ENCODE measurements at places on chromosomes 13 and 19.
A peak's percentile ranks its signal among the peaks of the same experiment; 100 is the strongest.

DNA sequence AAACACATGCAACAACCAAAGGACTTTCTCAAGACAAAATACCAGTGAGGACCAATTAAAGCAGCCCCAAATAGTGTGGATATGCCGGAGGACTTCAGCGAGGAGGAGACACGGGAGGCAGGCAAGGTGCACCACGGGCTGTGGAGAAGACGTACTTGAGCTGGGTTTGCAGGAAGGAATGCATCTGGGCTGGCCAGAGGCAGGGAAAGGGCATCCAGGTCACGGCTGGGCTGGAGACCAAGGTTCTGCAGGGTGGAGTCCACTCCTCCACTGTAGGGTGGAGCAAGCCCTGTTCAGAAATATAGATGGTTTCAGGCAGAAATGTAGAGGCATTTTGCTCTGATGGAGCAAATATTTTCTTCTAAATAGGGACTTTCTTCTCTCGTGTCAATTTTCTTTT lies 36.6 kb upstream of the MEDAG start:
- DNase-seq = no peak

- peak; percentile 44 for DNase-seq
Measured at GRCh38 chr19:49362048-49362928, at the start of gene TEAD2. TSS of gene TEAD2 (minus strand) at chr19:49362416. CDS start at chr19:49360075, 2,341 bp downstream.

DNA sequence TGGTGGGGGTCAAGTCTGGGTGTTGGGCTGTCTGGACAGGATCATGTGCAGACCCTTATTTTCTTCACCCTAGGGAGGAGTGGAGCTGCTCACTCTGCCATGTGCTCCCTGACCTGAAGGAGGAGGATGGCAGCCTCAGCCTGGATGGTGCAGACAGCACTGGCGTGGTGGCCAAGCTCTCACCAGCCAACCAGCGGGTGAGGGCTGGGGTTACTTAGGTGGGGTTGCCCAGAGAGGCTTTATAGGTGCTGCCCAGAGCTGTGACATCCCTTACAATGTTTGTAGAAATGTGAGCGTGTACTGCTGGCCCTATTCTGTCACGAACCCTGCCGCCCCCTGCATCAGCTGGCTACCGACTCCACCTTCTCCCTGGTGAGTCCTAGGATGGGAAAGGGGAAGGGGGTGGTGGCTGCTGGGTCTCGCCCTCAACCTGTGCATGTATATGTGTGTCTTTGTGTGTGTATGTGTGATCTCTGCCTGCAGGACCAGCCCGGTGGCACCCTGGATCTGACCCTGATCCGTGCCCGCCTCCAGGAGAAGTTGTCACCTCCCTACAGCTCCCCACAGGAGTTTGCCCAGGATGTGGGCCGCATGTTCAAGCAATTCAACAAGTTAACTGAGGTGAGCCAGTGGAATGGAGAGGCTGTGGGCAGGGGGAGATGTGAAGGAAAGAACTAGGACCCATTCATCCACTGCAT lies 5.1 kb downstream of the CHMP2A start:
- DNase-seq = no peak

DNA sequence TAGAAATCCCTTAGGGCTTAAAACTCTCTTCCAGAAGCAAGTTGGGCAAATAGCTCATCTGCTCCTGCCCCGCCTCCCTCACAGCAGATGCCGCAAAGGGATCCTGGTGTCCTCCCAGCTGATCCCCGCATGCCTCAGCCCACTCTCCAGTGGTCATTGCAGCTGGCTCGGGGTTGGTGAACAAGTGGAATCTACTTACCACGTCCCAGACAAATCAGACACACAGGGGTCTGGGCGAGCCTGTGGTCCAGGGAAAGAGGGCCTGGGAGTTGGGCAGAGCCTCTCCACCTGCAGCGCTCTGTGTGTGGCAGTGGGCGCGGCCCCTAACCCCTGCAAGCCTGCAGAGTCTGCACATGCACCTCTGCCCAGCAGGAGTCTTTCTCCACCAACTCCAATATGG lies 10.8 kb upstream of the C19orf33 start:
- DNase-seq = no peak

DNA sequence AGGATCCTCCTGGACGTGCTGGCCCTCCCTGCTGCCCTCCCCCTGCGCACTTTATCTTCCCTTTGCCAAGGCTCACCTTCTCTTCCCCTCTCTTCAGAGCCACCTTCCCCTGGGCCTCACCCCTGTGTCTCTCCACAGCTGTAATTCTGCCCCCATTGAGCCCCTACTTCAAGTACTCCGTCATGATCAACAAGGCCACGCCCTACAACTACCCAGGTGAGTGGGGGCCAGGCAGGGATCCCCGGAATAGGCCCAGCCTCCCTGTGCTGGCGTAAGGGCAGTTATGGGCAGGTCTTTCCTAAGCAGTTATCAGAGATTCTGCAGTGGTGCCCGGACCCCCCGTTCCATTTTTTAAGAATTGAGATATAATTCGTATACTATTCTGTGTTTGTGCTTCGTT lies 3.1 kb downstream of the NDUFA3 start:
- no peak for DNase-seq
